ENCODE measurements at places on chromosomes 13 and 19. TPM values are rescaled to one million over a fixed set of nuclear protein-coding genes. Genes with fewer than 3 reads are reported as not detected.

PLEKHF1 gene
- 52.1 TPM for total RNA-seq

DNA sequence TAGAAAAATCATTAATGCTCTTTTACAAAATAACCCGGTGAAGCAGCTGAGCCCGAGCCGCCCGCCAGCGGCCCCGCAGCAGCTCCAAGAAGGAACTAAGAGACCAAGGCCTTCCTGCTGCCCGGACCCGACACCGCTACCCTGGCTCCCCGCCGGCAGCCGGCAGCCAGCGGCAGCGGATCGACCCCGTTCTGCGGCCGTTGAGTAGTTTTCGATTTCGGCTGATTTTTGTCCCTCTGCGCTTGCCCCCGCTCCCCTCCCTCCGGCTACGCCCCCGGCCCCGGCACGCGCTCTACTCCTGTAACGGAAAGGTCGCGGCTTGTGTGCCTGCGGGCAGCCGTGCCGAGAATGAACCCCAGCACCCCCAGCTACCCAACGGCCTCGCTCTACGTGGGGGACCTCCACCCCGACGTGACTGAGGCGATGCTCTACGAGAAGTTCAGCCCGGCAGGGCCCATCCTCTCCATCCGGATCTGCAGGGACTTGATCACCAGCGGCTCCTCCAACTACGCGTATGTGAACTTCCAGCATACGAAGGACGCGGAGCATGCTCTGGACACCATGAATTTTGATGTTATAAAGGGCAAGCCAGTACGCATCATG is at the start of gene PABPC3:
TSS of gene PABPC3 (plus strand) at position 286 of the 603 bp plus-strand sequence. CDS start at position 349, 63 bp downstream.
- peaks cover 38% of the 10 kb centered on the region for H3K27me3 ChIP-seq
- H3K36me3 ChIP-seq, result peaks cover 2% of the 10 kb centered on the region
- peaks cover 5% of the 10 kb centered on the region for H3K4me1 ChIP-seq
- DNase-seq, result peak; percentile 7

KLK4 gene
- not detected for total RNA-seq

DNA sequence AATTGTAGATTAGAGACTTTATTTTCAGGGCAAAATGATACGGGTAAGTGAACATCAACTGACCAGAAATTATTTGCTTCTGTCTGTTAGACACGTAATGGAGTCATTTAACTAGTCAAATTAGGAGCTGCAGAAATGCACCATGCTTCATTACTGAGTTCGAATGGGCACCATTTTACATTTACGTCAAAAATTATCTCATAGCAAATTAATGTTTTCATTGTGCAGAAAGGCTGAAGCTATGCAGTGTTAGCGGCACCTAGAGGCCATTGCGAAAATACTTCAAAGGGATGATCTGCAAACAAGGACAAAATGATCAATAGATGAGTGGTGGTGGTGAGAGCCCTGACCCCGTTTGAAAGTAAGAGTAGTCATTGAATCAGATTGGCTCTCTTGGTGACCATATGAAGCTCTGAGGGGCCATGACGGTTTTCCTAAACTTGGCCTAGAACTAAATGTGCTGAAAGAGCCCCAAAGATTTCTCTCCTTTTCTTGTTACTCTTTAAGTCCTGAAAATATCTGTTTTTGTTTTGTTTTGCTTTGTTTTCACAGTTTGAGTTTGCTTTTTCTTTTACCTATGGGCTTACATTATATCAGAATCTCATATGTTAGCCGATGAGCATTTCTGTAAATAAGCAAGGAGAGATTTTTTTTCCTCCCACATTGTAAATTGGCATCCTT is 277.9 kb downstream of the ZNF536 start:
- no peaks in the 10 kb centered on the region for H3K36me3 ChIP-seq
- H3K27ac ChIP-seq, result no peak overlapping the region
- peak; percentile 43 for DNase-seq
- H3K27me3 ChIP-seq, result peaks cover 2% of the 10 kb centered on the region
- no peaks in the 10 kb centered on the region for H3K4me1 ChIP-seq
- no peak overlapping the region for H3K4me3 ChIP-seq

DNA sequence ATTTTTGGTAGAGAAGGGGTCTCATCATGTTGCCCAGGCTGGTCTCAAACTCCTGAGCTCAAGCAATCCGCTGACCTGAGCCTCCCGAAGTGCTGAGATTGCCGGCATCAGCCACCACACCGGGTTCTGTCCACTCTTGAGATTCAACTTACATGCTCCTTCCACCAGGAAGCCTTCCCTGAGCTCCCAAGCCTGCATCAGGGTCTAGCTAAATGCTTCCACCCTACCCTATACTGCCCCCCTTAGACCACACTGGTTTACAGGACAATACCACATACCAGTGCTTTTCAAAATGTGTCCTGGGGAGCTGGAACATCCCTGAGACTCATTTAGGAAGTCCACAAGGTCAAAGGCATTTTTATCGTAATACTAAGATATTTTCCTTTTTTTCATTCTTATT is 15.1 kb upstream of the CACNG8 start:
- H3K4me3 ChIP-seq, result no peak overlapping the region
- H3K36me3 ChIP-seq, result no peaks in the 10 kb centered on the region
- DNase-seq, result no peak
- H3K27ac ChIP-seq, result no peak overlapping the region
- H3K4me1 ChIP-seq, result no peaks in the 10 kb centered on the region

DNA sequence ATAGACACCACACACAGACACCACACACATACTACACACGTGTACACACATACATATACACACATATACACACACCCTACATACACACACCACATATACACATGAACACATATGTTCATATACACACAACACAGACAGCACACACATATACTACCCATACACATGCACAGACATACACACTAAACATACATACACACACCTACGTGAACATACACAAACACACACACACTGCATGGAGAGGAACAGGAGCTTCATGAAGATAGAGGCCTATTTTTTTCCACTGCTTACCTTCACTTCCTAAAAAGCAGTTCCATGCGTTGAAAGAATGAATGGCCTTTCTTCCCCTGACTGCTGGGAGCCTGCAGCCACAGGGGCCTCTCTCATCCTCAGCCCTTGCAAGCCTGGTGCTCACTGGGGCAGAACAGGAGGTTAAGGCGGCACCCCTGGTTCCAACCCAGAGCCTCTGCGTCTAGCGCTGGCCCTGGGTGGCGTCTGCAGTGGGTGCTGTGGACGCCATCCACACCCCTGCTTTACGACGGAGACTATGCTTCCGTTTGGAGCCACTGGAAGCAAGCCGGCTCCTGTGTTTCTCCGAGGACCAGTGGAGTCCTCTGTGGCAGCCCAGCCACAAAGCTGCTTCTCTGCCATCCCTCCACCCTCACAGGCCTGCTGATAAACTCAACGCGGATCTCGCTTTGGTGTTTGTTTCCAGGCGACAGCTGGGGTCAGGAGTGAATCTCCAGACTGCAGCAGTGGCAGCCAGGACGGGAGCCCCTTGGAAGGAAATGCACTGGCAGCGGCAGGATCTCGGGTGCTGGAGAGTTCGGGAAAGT is 1.9 kb upstream of the RASA3 start:
- H3K4me3 ChIP-seq, result peak overlapping the region; percentile 73
- peak overlapping the region; percentile 68 for H3K27ac ChIP-seq
- peaks cover 15% of the 10 kb centered on the region for H3K27me3 ChIP-seq
- no peak for DNase-seq

B3GNT3 gene
- 0.35 TPM for total RNA-seq

DNA sequence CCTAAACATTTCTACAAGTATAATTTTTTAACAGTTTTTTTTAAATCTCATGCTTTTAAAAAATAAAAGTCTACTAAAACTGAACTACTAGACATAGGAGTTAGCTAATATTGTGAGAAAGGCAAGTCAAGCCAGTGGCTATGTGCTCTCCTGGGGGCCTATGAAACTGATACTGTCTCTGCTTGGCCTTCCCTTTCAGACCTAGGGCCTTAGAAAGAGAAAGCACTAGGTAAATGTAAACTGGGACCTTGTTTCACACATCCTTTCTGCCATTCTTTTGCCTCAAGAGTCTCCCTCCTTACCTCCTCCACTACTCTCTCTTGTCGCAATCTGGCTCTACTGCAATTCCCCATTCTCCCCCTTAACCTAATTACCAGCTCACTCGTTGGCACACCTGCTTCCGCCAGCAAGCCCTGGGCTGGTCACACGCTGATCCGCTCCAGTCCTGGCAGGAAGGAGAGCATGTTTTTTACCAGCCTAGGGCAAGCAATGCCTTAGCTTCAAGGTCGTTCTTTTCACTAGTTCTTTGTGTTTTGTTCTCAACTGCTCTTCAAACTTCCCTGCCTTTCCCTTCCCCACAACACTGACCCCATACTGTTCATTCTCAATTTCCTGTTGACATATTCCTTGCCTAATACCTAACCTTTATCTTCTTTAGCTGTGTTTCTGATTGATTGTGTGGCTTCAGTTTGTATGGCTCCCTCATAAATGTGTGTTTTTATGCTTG is 23.1 kb downstream of the TBC1D4 start:
- no peak for DNase-seq
- no peak overlapping the region for H3K4me3 ChIP-seq
- H3K36me3 ChIP-seq, result no peaks in the 10 kb centered on the region
- H3K27ac ChIP-seq, result no peak overlapping the region
- peaks cover 3% of the 10 kb centered on the region for H3K27me3 ChIP-seq

PDX1 gene
- total RNA-seq, result not detected

DNA sequence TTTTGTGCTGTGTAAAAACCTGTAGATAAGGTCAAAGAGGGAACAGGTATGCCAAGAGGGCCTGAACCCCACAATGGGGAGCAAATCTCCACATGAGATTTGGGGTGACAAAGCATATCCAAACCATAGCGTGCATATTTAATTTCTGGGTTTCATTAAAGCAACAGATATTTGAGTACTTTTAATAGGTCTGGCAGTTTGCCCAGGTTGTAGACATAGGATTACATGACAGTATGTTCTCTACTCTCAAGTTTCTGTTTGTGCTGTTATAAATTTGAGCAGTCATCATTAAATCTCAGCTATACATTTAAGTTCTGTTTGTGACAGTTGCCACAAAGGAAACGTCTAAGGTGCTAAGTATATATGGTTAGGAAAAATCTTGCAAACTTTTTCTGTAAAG is 236.4 kb downstream of the ATP8A2 start:
- no peak overlapping the region for H3K27ac ChIP-seq
- no peak for DNase-seq
- no peaks in the 10 kb centered on the region for H3K36me3 ChIP-seq
- H3K4me1 ChIP-seq, result no peaks in the 10 kb centered on the region
- H3K4me3 ChIP-seq, result no peak overlapping the region

- no peaks in the 10 kb centered on the region for H3K36me3 ChIP-seq
- no peak overlapping the region for H3K4me3 ChIP-seq
- no peak overlapping the region for H3K27ac ChIP-seq
- H3K27me3 ChIP-seq, result peaks cover 9% of the 10 kb centered on the region
Measured at GRCh38 chr13:19592657-19593180, 31.4 kb upstream of the TPTE2 start.

CEACAM7 gene
- not detected for total RNA-seq

DNA sequence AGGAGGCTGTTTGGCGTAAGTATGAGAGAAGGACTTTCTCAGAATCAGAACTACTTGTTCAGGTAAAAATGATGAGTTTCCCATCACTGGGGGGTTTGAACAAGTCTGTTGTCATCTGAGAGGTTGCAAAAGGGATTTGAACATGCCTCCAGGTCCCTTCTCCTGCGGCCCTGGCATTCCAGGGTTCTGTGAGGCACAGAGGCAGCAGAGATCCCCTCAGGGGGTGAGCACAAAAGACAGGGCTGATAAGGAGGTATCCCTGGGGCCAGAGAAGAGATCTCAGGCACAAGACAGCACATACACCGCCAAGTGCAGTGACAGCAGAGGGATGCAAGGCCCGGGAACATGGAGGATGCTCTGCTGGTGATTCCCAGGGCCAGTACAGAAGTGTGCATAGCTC is 275.8 kb upstream of the TSHZ3 start:
- no peak overlapping the region for H3K27ac ChIP-seq
- H3K36me3 ChIP-seq, result no peaks in the 10 kb centered on the region
- no peak for DNase-seq
- no peak overlapping the region for H3K4me3 ChIP-seq
- no peaks in the 10 kb centered on the region for H3K27me3 ChIP-seq
- no peaks in the 10 kb centered on the region for H3K4me1 ChIP-seq

ZNF628 gene
- 9.7 TPM for total RNA-seq

GRCh38 chr13:34310539-34310938 is 492.6 kb downstream of the RFC3 start:
- no peaks in the 10 kb centered on the region for H3K4me1 ChIP-seq
- H3K27ac ChIP-seq, result no peak overlapping the region
- H3K4me3 ChIP-seq, result no peak overlapping the region
- DNase-seq, result no peak

FCER2 gene
- total RNA-seq, result 0.30 TPM

DNA sequence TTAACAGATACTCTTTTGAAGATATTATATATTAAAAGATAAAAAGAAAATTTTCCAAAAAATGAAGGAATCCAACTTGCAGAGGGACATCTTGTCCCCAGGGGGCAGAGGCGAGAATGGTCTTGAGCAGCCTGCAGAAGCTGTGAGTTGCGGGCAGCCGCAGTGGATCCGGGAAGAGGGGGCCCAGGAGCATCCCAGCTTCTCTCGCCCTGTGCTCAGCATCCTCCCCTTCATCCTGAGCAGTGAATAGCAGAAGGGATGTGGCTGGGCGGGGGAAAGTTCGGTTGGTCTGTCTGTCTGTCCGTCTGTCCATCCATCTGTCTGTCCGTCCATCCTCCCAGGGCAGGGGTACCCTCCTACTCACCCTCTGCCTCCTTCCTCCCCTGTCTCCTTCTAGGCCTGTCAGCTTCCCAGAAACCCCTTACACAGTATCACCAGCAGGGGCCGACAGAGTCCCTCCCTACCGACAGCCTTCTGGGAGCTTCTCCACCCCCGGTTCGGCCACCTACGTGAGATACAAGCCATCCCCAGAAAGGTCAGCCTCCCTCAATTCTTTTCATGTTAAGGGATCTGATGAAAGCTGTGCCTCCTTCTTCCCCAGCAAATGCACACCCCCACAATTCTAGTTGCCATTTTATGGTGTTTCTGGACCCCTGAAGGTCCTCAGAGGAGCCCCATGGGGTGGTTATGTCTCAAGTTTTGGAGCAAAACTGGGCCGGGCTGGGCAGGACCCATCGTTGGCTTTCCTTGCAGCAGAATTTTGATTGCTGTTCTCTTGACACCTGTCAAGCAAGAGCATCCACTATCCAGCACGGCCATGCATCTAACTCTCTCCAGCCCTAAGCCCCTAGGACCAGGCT is 81.6 kb downstream of the DPF1 start:
- peak; percentile 45 for DNase-seq
- no peak overlapping the region for H3K27ac ChIP-seq
- H3K27me3 ChIP-seq, result no peaks in the 10 kb centered on the region
- no peak overlapping the region for H3K4me3 ChIP-seq

DNA sequence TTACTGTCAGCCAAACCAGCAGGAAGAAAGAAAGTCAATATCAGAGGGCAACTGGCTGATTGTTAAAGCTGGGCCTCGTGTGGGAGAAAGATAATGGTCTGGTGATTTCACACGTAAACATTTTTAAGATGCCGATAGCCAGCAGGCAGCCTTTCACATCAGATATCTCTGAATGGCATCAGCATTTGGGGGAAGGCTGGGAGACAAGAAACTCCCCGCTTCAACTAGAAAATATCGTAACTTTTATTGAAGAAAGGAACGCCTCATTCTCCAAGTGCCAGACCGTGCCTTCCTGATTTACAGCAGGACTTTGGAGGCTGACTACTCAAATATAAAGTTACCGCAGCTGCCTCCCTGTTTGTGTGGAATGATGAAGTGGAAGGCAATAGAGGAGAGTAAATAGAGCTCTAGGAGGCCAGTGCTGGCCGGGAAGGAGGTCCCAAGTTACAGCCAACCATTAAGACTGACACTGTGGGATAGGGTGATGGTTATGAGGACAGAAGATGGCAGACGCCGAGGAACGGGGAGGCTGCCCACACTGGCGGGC is 284.3 kb upstream of the MAB21L1 start:
- no peak overlapping the region for H3K27ac ChIP-seq
- no peaks in the 10 kb centered on the region for H3K27me3 ChIP-seq
- H3K4me3 ChIP-seq, result no peak overlapping the region
- no peaks in the 10 kb centered on the region for H3K36me3 ChIP-seq

PROZ gene
- total RNA-seq, result not detected
